ENCODE measurements at places on chromosomes 5 and 9.

- DNase-seq = no peak
Observed at GRCh38 chr9:85118990-85119755, 449.6 kb downstream of the NTRK2 start.

DNA sequence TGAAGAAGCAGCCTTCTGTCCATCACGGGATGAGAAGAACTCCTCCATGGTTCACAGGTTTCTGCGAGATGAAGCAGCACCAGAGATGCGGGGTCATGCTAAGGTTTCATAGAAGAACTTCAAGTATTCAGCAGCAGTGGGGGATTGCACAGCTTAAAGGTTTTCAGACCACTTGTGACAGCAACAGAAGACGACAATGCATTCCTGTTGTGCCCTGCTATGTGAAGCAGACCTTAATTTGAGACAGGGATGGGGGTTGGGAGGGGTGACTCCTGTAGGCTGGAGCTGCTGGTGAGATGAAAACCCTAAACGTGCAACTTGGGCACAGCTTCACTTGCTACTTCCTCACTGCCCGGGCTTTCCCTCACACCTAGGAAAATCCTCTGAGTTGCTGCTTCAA lies 256.0 kb downstream of the SLIT3 start:
- no peak for DNase-seq

- DNase-seq = no peak
Observed at GRCh38 chr9:78064075-78064474, 32.5 kb upstream of the GNAQ start.

GRCh38 chr5:62260513-62260912 lies 45.5 kb upstream of the KIF2A start:
- DNase-seq = no peak

- no peak for DNase-seq
Observed at GRCh38 chr9:26760675-26761074, 131.9 kb downstream of the CAAP1 start.

DNA sequence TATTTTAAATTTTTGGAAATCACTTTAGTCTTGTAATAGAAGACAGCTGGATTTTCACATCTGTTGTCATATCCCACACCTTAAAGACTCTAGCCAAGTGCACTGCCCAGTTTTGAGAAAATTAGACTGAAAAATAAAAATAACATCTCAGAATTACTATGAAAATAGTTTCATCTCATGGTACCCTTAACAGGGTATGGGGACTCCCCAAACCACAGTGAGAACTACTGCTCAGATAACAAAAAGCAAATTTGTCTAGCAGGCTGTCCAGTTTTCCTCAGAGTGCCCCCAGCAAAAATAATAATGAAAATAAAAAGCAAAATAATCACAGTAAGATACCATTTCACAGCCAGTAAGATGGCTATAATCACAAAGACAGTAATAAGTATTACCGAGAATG lies 6.5 kb downstream of the UBQLN1 start:
- DNase-seq = no peak

- DNase-seq = no peak
Observed at GRCh38 chr9:107866711-107867311, 377.2 kb upstream of the KLF4 start.

GRCh38 chr9:37914701-37915358 lies 10.9 kb upstream of the SLC25A51 start:
- no peak for DNase-seq

GRCh38 chr5:143168921-143169810 lies 234.3 kb downstream of the NR3C1 start:
- no peak for DNase-seq

DNA sequence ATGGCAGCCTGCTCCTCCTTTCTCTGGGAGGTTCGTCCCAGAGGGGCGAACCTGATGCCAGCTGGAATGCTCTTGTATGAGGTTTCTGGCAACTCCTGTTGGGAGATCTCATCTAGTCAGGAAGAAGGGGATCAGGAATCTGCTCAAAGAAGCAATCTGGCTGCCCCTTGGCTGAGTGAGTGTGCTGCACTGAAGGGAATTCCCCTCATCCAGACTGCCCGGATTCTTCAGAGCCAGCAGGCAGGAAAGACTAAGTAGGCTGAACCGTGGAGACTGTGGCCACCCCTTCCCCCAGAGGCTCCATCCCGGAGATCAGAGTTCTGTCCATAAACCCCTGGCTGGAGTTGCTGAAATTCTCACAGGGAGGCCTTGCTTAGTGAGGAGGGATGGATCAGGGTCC lies 476.0 kb downstream of the CSNK1G3 start:
- no peak for DNase-seq

DNA sequence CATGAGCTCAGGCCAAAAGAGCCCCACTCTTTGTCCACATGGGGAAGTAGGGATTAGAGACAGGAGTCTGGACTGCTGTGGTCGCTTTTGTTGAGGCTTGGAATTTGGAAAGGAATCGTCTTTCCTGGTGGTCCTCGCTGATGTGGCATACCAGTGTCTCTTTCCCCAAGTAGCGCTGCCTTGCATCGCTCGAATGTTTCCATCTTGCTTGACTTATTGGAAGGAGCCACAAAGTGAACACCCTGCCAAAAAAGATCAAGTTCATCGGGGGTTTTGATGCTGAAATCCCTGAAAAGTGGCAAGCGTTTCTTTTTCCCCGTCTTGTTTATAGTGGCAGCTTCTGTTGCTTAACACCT lies 161.3 kb downstream of the MACROH2A1 start:
- DNase-seq = no peak

- no peak for DNase-seq
Observed at GRCh38 chr5:98769959-98770208, 3.6 kb upstream of the RGMB start.

DNA sequence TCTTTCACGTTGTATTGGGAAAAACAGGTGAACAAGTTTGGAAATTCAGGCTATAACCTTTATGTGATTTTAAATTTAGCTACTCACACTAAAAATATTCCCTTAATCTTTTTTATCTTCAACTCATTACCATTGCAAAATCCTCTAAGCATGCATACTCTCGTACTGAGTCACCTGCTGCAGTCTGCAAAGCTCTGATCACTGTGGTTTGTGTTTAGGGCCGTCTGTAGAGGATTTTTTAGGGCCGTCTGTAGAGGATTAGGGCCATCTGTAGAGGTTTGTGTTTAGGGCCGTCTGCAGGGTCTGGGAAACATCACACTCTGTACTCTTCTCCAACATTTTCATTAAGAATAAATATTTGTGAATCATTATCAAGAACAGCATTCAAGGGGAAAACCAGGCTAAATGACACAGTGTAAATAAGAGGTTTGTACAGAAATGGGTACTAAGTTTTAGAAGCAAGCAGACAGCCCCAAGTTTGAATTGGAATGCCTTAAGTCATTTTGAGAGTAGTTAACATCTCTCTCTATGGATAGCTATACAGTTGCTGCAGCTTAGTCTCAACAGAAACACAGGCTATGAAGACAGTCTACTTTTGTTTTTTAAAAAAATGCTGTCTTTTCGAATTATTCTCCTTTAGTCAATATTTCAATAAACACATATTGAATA lies 155.0 kb upstream of the TSLP start:
- no peak for DNase-seq

DNA sequence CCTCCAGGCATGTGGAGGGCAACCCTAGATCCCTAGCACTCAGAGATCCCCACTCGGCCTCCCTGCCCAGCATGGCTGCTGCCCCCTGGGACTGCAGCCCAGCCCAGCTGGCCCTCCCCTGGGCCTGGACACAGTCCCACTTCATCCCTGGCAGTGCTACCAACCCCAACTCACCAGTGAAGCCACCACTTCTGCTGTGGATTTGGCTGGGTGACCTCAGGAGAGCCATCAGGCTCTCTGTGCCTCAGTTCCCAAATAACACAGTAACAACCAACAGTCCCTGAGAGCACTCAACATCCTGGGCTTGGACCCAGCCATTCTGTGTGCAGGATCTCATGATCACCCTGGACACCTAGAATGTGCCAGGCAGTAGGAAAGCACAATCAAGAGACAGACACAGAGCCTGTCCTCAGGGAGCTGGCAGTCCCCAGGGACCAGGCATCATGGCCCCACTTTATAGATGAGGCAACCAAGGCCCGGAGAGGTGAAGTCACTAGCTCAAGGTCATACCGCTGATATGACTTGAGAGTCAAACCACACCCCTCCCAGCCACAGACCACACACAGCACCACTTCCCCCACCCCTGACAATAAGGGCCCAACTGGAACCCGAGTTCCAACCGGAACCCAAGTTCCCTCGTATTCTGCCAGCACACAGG lies 4.7 kb upstream of the PSMB7 start:
- no peak for DNase-seq

GRCh38 chr9:7358876-7359275 lies 440.7 kb downstream of the DMAC1 start:
- no peak for DNase-seq

DNA sequence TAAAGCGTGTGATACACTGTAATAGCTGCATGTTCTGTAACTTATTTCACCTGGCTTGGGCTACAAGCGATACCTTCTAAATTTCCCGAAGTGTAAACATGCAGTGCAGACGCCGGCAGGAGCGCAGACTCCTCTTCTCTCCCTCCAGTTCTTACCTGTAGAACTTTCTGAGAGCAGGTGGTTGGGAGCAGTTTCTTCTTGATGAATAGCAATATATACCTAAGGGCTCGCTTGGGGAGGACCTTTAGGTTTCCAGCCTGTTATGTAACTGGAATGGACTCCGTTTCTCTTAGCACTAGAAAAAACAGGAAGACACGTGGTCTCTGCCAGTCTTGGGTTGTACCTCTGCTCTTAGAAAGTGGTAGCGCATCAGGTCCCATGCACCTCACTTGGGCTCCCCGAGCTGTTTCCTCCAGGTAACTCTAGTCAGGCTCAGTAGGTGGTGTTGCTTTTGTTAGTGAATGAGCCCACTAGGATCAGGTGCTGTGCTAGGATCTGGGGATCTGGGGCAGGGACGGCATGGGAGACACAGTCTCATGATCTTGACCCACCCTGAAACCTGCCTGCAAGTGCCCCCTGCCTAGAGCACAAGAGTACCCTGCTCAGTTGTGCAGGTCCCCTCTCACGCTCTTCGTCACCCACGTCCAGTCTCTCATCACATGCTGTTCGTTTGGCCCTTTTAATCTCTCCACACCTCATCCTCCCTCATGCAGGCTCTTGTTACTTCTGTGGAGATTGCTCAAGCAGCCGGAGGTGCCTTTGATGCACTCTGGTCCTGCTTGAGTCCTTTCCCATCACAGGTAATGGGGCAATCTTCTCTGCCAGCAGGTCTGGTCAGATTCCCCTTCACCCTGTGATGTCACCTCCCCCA lies 2.8 kb downstream of the TENT4A start:
- no peak for DNase-seq

DNA sequence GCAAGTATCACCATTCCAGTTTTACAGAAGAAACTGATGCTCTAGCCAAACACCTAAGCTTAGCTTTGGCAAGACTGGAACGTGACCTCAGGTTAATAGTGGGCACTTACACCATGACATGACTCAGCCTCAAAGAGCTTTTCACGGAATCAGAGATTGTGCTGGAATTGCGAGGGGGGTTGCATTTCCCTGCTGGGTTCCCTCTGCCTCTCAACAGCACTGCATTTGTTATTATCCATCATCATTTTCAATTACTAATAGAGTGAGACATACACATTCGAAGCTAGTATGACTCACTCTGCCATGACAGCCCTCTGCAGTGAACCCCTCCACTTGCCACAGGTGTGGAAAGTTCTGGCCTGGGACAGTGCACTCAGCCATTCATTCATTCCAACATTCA lies 8.0 kb downstream of the SPOCK1 start:
- no peak for DNase-seq

GRCh38 chr9:4973902-4974301 lies 11.2 kb upstream of the JAK2 start:
- DNase-seq = no peak

- no peak for DNase-seq
Observed at GRCh38 chr9:715743-716400, 125.6 kb upstream of the DMRT1 start.

- peak; percentile 93 for DNase-seq
Observed at GRCh38 chr9:137485343-137486140, 26.4 kb upstream of the NSMF start.

GRCh38 chr9:3920604-3921582 lies 379.0 kb downstream of the GLIS3 start:
- no peak for DNase-seq

GRCh38 chr5:159082474-159082873 lies 17.2 kb downstream of the EBF1 start:
- DNase-seq = no peak

DNA sequence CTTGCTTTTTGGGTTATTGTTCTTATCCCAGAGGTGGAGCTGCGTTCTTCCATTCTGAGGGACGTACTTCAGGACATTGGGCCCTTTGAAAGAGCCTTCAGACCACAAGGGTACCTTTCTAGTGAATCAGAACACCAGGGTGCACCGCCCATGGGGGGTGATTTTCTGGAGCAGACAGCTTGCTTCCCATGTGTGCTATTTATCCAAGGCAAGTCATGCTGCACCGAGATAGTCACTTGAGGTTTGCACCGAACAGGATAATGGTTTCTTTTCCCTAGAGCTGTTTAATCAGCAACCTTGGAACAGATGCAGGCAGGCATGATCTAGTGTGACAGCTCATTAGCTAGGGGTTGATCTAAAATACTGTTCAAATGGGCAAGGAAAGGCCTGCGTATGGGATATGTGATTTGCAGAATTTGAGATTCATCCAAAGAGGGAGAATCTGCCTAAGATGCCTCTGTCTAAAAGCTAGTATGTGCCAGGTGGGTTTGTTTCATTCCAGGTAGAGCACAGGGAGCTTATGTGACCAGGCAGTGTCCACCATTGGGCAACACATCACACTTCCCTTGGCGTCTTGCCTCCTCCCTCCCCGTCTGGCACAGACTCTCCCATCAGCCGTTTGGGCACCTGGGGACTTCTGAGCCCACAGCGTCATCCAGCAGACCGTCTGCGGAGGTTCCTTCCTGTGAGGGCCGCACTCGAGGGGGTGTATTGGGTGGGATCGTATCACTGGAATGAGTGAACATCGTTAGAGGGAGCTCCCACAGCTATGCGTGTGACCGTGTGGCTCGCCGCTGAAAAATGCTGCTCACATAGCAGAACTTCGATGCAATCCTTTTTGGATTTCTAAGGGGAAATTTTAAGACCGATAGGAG lies 23.0 kb downstream of the ABL1 start:
- DNase-seq = no peak

- no peak for DNase-seq
Observed at GRCh38 chr5:68169903-68170302, 45.7 kb upstream of the PIK3R1 start.

GRCh38 chr5:21173526-21173925 lies 1185.5 kb upstream of the CDH18 start:
- DNase-seq = no peak

DNA sequence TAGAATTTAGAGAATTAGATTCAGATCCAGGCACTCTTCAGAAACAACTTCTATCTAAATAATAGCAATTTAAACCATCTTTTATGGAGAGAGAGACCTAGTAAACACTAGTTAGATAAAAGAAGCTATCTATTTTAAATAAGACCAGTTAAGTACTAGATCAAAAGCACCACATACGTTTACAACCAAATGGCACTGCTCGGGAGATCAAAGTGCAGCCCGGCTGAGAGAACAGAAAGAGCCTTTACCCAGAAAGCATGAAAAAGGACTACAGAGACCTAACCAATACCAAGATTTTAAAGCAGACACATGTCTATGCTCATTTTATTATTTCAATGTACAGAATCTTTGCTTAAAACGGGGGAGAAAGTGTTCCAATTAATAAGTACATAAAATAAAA lies 30.8 kb downstream of the LIX1 start:
- DNase-seq = no peak

Data from NCI-H510A treated with DMSO at 0.1 percent for 48 hours (cell line).